ENCODE measurements at places on chromosomes 5 and 9.
A peak's percentile ranks its signal among the peaks of the same experiment; 100 is the strongest.

DNA sequence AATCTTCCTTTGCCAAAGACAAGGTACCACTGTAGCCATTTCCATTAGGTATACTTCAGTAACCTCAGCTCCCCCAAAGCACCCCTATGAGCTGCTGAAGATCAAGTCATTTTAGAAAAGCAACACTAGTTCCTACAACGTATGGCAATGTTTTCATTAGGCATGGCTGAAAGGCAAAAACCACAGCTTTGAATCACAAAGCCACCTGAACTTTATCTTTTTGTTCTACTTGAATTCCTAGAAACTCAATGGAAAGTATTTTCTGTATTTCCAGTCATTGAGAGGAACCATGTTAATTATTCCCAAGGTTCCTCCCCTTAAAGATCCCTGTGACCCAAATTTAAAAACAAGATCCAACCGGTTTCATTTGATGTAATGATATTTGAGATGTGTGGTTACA is 152.1 kb downstream of the EFNA5 start:
- no peak for DNase-seq

DNA sequence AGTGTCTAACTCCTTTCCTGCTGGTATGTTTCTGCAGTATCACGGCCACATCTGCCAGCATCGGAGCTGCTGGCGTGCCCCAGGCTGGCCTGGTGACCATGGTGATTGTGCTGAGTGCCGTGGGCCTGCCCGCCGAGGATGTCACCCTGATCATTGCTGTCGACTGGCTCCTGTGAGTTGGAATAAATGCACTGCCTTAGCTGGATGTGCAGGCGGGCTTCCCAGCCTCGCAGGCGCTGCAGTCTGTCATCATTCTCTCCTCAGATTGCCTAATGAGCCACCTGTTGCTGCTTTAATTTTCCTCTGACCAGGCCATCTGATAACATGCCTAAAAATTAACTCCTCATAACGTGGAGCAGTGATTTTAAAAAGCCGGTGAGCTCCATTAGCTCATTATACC is 79.1 kb upstream of the PLPP6 start:
- DNase-seq, result no peak

DNA sequence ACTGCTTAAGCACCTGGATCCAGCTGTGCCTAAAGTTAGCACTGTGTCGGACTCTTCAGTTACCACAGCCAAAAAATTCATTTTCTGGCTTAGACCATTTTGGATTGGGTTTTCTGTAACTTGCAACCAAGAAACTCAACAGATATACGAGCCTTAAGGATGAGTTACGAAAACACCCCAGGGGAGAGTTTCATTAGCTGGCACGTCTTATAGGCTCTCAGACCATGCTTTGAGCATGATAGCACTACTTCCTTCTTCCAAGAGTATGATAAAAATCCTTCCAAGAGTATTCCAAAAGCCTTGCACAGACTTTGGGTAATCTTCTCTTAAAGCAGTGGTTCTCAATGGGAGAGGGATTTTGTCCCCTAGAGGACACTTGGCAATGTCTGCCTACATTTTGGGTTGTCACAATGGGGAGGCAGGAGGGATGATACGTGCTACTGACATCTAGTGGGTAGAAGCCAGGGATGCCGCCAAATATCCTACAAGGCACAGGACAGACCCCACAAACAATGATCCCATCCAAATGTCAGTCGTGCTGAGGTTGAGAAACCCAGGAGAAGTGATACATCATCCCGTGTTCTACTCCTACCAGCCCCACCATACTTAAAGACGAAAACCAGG is 64.8 kb downstream of the SMIM23 start:
- peak; percentile 75 for DNase-seq

DNA sequence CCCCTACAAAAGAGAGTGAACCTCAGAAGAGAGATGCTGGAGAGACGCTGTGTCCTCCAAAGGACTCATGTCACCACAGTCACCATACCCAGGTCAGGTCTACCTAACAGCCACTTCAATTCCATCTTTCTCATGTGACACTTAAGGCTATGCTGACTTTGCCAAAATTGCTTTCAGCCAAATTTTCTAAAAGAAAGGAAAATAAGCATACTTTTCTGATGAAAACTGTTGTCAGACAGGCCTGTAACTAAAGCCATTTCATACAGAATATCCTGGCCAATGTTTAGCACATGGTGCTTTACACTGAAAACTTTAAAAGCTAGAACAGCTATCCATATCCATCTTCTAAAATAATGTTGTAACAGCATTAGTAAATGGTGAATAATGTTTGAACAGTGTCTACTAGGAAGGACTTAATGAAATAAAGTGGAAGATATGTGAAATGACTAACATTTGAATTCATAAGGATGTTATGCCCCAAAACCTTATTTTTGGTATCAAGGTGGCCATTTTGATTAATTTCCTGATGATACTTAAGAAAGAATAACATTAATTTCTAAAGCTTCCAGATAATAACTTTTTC is 97.2 kb downstream of the NFIB start:
- no peak for DNase-seq

GRCh38 chr5:155676967-155677366 is 650.0 kb upstream of the SGCD start:
- DNase-seq, result no peak

- DNase-seq, result no peak
Observed at GRCh38 chr9:34771007-34771406, 61.1 kb upstream of the CCL21 start.

DNA sequence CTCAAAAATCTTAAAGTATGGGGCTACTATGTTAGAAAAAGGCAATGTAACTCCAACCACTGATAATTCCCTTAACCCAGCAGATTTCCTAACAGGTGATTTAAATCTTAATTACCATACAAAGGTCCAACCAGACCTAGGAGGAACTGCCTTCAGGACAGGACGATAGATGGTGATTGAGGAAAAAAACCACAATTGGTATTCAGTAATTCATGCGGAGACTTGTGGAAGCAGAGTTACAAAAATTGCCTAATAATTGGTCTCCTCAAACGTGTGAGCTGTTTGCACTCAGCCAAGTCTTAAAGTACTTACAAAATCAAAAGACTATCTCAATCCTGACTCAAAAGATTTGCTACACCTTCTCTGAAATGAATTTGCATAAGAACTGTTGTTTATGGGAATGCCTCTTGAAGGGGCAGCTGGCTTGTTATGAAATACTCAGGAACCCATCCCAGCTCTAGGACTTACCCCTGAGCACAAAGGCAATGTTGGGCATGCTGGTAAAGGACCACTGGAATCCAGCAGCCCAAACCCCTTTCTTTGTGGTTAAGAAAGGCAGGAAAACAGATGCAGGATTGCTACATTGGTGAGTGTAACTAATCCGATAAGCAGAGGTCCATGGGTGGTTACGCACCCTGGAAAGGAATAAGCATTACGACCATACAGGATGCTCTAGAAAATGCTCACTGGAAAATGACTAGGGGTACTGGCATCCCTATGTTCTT is 26.7 kb upstream of the EPB41L4A start:
- DNase-seq, result no peak

DNA sequence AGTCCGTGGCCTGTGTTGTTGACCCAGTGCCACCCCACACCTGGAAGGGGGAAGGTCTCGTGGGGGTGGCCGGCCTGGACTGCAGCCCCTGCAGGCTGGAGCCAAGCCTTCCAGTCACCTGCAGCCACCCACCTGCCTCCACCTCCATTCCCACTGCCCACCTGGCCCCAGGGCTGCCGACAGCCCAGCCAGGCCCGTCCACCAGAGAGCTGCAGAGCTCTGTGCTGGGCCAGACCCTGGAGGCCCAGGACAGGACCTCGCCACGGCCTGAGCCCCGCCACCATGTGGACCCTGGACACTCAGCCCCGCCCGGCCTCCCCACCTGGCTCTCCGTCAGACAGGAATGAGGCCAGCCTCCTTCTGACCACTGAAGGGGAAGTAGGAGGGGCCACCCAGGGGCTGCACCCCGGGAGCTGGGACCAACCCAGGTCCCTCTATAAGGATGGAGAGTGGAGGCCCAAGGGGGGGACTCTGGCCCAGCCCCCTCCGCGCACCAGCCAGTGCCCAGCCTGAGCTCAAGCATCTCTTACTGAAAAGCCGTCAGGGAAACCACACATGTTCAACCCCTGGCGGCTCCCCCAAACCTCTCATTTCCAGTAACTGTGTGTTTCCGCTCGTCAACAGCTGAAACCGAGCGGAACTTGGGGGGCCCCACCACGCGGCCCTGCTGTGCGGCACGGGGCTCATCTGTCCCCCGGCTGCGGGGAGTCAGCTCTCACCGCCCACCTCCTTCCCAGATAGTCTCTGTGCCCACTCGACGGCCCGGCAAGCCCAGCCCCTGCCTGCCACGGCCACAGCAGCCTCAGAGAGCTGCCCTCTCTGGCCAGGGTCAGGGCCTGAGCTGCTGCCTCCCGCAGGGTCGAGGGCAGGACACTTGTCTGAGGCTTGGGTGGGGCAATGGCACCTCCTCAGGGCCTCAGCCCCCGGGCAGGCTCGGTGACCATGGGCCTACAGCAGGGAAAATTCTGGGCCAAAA is 12.8 kb downstream of the NOTCH1 start:
- no peak for DNase-seq

DNA sequence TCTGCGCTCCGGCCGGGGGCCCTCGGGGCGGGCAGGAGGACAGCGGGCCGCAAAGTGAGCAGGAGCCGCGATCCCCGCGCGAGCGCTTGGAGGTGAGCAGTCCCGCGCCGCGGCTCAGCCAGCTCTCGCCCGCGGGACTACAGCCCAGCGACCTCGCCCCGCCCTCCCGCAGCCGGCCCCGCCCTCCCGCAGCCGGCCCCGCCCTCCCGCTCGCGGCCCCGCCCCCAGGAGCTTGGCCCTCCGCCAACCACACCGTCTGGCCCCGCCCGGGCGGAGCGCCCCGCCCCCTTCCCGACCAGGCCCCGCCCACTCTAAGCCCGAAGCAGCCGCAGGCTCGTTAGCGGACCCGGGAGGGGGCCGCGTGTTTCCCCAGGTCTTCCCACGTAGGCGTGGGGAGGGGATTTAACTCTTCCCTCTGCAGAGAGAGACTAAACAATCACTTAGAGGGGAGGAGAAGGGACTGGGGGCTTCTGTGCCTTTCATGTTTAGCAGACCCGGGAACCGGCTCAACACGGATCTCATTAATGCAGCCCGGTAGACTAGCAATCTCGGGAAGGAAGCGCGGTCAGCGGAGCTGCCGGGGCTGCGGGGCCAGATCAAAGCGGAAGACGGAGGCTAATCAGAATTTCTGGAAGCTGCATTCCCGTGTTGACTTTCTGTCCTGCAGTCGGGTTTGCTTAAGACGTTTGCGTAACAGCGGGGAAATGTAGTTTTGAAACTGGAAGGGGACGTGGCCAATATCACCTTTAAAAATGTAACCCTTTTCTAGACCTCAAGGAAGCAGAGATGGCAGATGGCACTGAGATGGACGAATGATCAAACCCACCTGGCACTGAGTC is at the start of gene MYO10:
TSS of gene MYO10 (minus strand) at position 139 of the 839 bp plus-strand sequence. CDS start 480 bp downstream, outside the sequence.
- DNase-seq, result peak; percentile 96

- no peak for DNase-seq
Observed at GRCh38 chr5:78025540-78025939, 249.4 kb upstream of the TBCA start.

- DNase-seq, result no peak
Observed at GRCh38 chr9:8880060-8880459, 1080.5 kb upstream of the DMAC1 start.

DNA sequence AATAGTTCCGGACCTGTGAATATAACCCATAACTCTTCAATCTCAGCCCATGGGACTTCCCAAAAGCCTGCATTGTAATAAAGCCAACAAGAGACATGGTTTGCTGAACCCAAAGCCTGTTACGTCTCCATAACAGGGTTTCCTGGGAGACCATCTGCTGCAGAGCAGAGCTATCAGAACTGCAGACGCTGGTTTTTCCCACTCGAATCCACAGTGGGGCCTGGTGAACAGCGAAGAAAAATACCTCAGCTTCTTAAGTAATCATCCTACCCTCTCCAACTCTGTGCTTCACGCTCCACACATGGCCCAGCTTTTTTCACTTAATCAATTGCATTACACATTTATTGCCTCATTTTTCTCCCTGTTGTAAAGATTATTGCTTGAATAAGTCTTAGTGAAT is 409.5 kb upstream of the GRIA1 start:
- DNase-seq, result no peak

DNA sequence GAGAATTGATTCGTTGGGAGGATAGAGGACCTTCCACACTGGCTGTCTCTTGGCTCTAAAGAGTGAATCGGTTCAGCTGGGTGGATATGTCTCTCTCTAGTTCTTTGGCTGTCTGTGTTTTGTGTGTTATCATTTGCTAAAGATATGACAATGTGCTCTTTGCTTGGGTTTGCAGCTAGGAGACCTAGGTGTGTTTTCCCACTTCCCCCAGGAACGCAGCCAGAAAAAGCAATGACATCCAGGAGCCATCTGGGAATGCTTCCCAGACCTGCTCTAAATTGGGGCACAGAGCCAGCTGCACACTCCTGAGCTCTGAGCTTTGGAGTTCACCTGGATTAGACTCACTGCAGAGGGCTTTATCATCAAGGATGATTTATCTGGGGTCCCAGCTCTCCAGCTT is 12.8 kb upstream of the PDZD2 start:
- DNase-seq, result no peak

DNA sequence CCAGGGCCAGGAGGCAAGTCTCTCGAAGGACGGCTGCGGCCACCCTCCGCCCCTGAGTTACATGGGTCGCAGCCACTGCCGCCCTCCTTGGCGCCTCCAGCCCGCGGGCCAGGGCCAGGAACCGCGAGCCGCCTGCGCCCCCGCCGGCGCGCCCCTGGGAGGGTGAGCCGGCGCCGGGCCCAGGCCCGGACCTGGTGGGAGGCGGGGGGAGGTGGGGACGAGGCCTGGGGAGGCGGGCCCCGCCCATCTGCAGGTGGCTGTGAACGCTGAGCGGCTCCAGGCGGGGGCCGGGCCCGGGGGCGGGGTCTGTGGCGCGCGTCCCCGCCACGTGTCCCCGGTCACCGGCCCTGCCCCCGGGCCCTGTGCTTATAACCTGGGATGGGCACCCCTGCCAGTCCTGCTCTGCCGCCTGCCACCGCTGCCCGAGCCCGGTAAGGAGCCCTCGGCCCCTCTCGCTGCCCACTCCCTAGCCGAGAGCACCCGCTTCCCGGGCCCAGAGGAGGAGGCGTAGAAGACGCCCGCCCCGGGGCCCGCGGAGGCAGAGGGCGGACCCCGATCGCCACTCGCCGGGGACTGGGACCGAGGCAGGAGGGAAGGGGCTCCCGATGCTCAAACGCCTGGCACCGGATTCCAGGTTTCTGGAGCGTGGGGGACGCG is at the start of gene ASS1:
TSS of gene ASS1 (plus strand) at position 397 of the 657 bp plus-strand sequence. CDS start 7,268 bp downstream, outside the sequence.
- DNase-seq, result peak; percentile 88

DNA sequence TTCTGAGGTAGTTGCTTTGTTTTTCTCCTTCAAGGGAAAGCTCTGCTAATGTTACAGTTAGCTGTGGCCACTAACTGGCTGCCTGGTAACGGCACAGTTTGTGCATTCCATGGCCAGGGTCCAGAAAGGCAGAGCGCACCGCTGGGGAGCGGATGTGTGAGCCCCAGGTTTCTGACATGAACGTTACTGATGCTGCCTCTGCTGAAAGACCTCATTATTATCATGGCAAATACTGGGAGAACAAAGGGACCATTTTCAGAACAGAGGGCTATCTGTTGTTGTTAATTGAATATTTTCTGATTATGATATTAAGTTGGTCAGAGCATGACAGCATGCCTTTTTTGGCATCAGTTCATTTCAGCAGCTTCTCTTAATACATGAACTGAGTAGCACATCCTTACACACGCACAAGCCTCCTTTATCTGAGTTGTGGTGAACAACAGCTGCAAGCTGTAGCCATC is 134.1 kb downstream of the NUDT12 start:
- DNase-seq, result no peak

Data from islet precursor cell (in vitro differentiated cells).